ENCODE measurements at places on chromosomes 2 and 18.

GRCh38 chr18:37547196-37547827 lies 18.3 kb downstream of the CELF4 start:
- no peak for DNase-seq

DNA sequence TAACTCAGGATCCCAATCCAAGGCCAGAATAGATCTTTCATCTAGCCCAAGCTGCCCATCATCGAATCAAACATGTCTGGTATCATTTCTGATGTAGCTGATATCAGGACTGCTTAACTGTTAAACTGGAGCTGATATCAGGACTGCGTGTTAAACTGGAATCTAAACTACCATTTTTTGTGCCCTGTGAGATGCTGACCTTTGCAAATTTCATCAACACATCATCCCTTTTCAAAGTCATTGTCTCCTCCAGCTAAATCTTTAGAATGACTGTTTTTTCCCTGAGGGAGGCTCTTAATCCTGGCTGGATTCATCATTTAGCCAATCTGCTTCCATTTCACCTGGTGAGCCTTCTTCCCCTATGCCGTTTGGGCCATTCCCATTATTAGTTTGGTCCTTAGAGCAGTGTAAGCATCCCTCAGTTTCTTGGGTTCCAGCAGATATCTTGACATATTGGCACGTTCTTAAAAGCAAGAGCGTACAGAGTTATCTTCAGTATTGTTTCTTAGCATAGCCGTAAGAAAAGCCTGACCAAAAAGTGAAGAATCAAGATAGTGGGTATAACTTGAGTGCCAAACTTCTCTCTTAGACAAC lies 12.3 kb downstream of the RPL31 start:
- DNase-seq: no peak

GRCh38 chr2:152846697-152847470 lies 128.5 kb downstream of the ARL6IP6 start:
- DNase-seq: no peak

DNA sequence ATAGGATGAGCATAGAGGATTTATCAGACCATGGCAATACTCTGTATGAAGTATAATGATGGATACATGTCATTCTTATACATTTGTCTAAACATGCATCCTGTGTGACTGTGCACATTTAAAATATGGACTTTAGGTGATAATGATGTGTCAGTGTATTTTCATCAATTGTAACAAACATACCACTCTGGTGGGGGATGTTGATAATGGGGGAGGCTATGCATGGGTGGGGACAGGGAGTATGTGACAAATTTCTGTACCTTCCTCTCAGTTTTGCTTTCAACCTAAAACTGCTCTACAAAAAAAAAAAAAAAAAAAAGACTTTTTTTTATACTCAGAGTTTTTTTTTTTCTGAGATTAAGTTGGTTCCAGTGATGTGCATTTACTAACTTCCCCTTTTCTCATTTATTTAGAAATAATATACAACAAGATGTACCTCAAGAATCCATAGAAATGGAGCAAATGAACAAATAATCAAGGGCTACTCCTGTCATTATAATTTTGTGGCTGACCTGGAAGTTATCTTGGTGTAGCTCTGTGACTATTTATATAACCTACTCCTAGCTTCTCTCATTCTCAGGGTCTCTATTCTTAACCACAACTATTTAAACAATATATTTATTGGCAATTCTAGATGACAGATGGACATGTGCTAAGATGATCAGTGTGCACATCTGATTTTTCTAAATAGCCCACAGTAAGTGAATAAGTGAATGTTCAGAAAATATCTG lies 108.9 kb upstream of the ITGA4 start:
- no peak for DNase-seq

GRCh38 chr18:43422518-43422917 lies 145.2 kb upstream of the SYT4 start:
- no peak for DNase-seq

GRCh38 chr18:9290156-9290555 lies 44.4 kb upstream of the TWSG1 start:
- DNase-seq: no peak

GRCh38 chr2:194319222-194319992 lies 1337.6 kb upstream of the SLC39A10 start:
- DNase-seq: no peak

GRCh38 chr18:79365701-79366100 lies 30.0 kb upstream of the NFATC1 start:
- DNase-seq: no peak

GRCh38 chr2:183148955-183149354 lies 24.7 kb downstream of the NUP35 start:
- no peak for DNase-seq

DNA sequence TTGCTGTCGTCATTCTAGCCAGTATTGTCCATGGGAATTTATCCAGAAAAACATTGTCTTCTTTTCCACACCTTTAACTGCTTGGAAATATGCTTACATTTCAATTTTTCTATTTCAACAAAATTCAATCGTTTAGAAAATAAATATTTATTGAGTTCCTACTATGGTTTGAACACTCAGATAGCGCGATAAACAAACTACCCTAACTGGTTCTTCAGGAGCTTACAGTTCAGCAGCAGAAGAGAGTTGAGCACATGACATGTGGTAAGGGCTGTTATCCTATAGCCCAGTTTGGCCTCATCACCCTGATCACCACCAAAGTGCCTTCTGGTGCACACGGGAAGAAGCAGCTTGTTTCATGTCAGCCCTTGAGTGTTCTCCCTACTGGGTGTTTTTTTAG lies 375.2 kb upstream of the SMIM21 start:
- DNase-seq: no peak

GRCh38 chr18:46275370-46275769 lies 171.2 kb downstream of the HAUS1 start:
- DNase-seq: no peak

- DNase-seq: no peak
Measured at GRCh38 chr2:187504312-187504921, 49.8 kb downstream of the TFPI start.

- DNase-seq: no peak
Measured at GRCh38 chr2:86525421-86526340, 37.6 kb downstream of the CHMP3 start.

- no peak for DNase-seq
Measured at GRCh38 chr2:184654945-184655344, 56.6 kb downstream of the ZNF804A start.

DNA sequence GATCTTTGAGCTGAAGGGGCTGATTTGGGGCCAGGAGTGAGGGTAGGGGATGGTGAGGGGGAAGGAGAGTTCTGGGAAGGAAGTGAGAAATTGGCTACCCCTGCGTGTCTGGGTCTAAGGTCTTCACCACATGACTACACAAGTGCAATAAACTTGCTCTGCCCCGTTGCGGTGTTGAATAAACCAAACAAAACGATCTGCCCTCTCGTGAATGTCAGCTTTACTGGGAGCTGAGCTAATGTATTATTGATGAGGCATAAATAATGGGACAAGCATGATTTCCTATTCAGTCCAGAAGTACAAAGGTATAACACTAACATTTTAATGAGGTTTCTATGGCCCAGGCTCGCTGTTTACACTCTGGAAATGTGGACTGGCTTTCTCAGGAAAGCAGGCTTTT lies 8.0 kb upstream of the CFAP221 start:
- no peak for DNase-seq

- DNase-seq: no peak
Measured at GRCh38 chr2:64336171-64336570, 117.8 kb upstream of the LGALSL start.

- DNase-seq: no peak
Measured at GRCh38 chr2:5885451-5886173, 193.4 kb downstream of the SOX11 start.

GRCh38 chr2:70906439-70907005 lies 29.2 kb upstream of the ATP6V1B1 start:
- DNase-seq: no peak

DNA sequence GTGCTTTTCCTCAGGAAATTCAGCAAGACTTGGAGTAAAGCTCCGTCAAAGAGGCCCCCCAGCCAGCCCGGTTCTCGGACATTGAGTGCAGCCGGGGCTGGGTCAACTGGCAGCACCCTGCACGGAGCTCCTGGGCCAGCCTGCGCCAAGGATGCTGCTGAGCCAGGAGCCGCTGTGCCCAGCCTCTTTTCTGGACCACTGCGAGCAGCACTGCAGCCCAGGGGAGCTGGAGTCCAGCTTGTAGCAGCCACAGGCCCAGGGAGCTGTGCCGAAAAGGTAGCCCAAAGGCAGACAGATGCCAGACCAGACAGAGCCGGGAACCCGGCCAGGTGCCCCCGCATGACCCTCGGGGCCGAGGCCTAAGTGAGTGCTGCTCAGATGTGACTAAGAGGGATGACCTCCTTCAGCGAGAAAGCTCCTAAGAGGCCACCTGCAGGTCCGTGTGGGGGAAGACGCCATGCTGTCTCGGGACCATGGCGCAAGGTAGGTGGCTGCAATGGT lies 7.3 kb downstream of the CLHC1 start:
- DNase-seq: no peak

- DNase-seq: no peak
Measured at GRCh38 chr2:133531382-133531781, 36.9 kb downstream of the NCKAP5 start.

GRCh38 chr2:31812051-31812798 lies 198.6 kb downstream of the MEMO1 start:
- no peak for DNase-seq

GRCh38 chr18:8847900-8848299 lies 142.5 kb downstream of the MTCL1 start:
- DNase-seq: no peak

Measured in substantia nigra (tissue), 51 donors.